Activated effector memory CD4-positive, alpha-beta T cell treated with anti-CD3 and anti-CD28 coated beads, Interleukin-2, amount 50 U/mL, for 16 hours (primary cell): ENCODE measurements at places on chromosomes 5 and 9.

DNA sequence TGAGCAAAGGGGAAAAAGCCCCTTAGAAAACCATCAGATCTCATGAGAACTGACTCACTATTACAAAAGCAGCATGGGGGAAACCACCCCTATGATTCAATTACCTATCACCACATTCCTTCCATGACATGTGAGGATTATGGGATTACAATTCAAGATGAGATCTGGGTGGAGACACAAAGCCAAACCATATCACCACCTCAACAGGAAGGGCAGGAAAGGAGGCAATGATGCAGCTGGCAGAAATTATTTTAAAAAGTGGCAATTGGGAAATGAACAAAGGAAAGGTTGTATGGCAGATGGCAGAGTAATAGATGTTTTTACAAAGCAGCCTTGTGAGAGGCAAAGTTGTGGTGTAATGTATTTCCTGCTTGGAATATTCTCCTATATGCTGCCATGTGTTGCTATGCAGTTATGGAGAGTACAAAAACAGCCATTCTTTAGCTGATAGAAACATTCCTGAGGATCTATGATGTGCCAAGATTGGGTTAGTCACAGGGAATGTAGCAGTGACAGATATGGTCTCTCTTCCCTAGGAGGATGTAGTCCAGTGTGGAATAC is 138.8 kb downstream of the SMC2 start:
- DNase-seq, result no peak

DNA sequence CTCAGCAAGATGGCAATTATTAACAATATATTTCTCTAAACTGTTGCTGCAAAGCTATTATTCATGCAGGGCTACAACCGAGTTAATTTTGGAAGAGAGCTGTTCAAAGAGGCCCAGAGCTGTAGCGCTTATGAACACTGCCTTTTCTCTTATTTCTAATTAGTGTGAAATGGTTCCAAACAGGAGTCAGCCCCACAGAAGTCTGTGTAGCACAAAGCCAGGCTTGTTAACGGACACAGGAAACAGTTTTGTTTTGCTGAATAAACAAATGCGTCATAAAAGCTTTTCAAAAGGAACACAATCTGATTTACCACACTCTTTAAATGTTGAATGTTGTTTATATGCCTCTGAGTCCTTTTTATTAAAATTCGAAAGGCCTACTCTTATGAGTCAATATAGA is 396.5 kb downstream of the ANXA1 start:
- DNase-seq, result no peak

DNA sequence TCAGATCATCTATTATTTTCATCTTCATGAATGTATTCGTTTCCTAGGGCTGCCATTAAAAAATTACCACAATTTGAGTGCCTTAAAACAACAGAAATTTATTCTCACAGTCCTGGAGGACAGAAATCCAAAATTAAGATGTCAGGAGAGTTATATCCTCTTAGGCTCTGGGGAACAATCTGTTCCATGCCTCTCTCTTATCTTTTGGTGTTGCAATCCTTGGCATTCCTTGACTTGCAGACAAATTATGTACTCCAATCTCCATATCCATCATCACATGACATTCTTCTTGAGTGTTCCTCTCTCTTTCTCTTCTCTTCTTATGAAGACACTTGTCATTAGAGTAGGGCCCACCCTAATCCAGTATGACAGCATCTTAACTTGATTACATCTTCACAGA is 339.4 kb downstream of the EFNA5 start:
- DNase-seq, result no peak

- no peak for DNase-seq
These were observed 38.9 kb downstream of the ARHGAP26 start for GRCh38 chr5:142808878-142809598.
